Posterior cingulate gyrus (tissue), 11 donors: ENCODE measurements at places on chromosomes 7 and 10.
A peak's percentile ranks its signal among the peaks of the same experiment; 100 is the strongest.

DNA sequence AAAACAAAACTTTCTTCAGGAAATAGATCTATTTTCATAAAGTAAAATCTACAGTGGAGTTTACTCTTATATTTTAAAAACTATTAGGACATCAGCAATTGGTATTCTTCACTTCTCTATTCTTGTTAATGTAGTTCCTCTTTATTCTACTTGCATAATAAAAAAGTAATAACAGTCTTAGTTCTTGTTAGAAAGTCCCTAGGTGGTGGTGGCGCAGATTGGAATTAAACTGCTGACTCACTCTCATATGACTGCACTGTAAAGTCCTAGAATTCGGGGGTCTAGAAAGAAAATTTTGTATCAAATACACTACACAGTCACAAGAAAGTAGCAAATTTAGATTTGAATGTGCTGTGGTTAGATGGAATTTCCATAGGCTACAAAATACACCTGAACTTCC lies 44.6 kb upstream of the TES start:
- no peak for DNase-seq

DNA sequence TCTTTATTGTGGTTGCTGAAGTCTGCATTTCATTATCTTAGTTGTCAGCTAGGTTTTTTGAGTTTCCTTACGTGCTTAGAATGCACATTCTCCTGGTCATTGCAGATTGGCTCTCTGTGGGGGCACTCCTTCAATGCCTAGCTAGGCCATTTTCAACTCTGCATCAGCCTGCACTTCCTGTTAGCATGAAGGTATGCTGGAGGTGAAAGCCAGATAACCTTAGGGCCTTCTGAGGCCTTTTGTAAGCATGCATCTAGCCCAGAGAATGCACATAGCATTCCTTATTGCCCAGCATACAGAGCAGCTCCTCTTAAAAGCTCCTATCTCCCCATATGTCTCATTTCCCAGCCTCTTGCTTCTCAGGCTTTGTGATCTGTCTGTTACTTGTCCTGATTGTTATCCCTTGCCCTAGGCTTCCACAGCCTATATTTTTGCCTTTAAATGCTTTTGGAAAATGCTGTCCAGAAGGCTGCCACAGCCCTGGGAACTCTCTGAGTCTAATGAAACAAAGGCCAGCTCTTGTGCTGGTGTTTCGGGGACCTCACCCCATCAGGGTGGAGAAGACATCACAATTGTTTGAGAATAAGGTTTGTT lies 108.1 kb upstream of the IGFBP3 start:
- no peak for DNase-seq

- no peak for DNase-seq
These were observed 129.8 kb upstream of the JCAD start for GRCh38 chr10:30189238-30189580.

DNA sequence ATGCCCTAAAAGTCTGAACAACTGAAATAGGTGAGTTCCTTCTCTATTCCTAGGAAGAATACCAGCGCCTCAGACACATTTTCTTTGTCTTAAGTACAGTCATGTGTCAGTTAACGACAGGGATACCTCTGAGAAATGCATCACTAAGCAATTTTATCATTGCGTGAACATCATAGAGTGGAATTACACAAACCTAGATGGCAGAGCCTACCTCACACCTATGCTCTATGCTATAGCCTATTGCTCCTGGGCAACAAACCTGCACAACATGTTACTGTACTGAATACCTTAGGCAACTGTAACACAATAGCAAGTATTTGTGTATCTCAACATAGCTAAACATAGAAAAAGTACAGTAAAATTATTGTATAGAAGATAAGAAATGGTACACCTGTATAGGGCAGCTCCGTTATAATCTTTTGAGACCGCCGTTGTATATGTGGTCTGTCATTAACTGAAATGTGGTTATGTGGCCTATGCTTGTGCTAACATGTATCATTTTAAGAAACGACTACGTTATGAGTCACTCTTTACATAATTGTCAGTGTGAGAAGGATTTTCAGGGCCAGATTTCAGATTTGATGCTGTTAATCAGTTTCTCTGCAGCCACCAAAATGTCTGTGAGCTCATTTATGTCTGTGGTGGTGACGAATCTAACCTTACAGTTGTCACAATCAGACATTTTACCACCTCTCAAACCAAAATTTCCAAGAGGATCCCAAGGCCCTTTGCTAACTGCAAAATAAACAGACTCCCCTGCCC lies 66.1 kb upstream of the STK17A start:
- no peak for DNase-seq

DNA sequence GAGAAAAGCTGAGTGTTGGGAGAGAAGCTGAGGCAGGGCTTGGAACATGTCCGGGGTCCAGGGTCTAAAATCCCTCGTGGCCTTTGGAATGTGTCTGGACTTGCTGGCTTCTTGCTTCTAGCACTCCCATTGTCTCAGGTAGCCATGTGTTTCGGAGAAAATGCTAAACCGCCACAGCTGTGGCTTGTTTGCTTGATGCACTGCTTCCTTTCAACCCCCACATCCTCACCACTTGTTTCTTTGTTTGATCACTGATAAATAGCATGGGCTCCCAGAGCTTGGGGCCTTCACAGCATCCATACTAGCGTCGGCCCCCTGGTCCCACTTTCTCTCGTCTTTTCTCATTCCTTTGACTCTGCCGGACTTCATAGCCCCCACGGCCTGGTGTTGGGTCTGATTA lies 102.7 kb downstream of the ANKRD26 start:
- no peak for DNase-seq

GRCh38 chr7:39349452-39350123 lies 216.6 kb upstream of the YAE1 start:
- no peak for DNase-seq

GRCh38 chr10:101452593-101452992 lies 98.6 kb downstream of the BTRC start:
- DNase-seq: no peak

DNA sequence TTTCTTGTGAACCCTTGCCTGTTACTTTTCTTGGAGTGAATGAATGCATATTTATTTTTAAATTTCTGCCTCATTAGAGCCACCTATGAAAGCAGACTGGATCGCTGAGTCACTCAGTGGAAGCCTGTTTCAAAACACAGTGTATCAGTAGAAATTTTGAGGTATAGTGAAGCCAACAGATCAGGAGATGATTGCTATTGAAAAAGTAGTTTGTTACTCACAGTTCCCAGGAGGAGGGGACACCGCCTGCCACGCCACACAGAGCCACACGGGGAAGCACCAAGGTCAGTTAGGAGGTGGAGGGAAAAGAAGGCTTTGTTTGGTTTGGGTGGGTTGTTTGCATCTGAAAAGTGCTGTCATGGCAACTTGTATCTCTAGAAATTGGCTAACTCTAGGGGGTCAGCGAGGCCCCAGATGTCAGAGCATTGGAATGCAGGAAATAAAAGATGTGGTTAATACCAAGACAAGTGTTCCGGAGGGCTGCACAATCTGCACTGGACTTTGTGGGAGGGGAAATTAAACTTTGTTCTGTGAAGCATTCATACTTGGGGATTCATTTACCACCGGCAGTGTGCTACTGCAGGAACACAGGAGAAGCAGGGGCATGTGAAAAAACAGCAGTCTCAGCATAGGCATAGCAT lies 106.4 kb upstream of the SDK1 start:
- no peak for DNase-seq

DNA sequence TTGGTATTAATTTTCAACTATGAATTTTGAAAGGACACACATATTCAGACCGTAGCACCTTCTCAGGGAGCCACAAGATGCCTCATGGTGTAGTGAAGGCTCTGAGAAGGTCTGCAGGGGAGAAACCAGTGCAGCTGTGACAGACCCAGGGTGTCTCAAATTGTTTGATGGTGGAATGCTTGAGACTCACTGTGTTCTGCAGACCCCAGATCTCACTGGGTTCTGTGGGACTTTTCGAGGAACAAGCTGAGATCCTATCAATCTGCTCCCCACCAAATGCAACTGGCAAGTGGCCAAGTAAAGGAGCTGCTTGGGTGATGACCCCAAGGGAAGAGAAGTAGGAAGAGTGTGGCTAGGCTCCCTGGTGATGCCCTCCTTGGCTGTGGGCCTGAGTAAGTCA lies 130.5 kb upstream of the UNC5B start:
- no peak for DNase-seq

DNA sequence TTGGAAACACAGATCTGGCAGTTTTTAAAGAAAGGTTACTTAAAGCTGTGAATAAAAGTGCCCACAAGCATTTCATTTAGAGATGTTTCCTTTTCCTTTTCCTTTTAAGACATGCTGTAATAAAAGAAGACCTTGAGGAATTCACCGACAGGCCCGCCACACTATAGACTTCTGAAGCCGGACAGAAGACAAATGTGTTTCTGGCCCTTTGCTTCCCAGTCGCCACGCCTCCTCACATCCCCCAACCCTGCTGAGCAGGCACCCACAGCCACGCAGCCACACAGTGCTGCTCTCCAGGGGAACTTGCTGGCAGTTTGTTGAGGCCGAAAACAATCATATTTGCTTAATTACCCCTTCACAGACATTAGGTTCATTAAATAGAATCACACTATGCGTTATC lies 83.4 kb downstream of the SLC25A13 start:
- DNase-seq: no peak

DNA sequence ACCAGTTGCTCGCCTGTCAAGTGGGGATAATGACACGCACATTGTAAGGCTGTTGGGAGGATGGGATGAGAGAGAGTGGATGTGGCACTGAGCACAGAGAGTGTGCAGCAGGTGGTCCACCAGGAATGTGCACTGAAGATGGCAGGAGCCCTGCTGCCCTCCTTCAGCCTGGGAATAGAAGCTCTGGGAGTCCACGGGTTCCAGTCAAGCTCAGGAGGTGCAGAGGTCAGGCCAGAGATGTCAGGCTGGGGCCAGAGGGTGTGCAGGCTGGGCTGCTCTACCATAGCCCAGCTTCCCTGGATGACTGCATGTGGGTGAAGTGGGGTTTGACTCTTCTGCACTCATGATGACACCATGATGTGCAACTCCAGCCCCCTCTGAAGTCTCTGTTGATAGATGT lies 58.7 kb downstream of the C10orf120 start:
- DNase-seq: peak; percentile 59

GRCh38 chr7:110386913-110387312 lies 704.0 kb upstream of the LRRN3 start:
- no peak for DNase-seq

DNA sequence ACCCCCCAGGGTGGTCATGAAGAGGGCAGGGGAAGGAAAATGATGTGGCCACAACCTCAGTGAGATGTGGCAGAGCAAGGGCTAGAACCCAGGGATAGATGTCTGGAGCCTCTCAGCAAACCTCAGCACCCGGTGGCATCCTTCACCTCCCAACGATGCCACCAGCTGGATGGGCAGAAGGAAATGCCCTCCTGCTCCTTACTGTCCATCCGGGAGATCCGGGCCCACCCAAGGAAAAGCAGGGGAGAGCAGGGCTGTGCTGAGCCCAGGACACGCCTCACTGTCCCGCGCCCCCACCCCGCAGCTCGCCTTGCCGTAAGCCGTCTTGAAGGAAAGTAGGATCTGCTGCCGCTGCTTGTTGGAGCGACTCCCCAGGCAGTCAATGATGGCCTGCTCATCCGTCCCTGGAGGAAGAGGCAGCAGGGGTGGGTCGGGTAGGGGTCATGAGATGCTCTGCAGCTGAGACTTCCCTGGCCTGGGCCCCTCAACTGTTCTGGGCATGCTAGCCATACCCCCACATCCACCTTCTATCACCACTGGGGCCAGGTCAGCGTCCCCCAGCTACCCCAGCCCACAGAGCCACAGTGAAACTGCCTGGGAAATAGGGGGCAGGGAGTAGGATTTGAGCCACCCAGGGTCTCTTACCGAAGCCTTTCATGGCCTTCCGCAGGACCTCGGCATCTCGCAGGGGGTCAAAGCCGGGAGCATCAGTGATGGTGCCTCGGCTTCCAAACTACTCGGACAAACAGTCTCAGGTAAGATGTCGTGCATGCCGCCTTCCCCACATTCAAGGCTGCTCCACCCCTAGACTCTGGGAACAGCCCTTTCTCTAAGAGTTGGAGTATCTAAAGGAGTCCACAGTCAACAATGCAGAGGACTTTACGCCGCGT lies 34.3 kb downstream of the PLAC9 start:
- no peak for DNase-seq

DNA sequence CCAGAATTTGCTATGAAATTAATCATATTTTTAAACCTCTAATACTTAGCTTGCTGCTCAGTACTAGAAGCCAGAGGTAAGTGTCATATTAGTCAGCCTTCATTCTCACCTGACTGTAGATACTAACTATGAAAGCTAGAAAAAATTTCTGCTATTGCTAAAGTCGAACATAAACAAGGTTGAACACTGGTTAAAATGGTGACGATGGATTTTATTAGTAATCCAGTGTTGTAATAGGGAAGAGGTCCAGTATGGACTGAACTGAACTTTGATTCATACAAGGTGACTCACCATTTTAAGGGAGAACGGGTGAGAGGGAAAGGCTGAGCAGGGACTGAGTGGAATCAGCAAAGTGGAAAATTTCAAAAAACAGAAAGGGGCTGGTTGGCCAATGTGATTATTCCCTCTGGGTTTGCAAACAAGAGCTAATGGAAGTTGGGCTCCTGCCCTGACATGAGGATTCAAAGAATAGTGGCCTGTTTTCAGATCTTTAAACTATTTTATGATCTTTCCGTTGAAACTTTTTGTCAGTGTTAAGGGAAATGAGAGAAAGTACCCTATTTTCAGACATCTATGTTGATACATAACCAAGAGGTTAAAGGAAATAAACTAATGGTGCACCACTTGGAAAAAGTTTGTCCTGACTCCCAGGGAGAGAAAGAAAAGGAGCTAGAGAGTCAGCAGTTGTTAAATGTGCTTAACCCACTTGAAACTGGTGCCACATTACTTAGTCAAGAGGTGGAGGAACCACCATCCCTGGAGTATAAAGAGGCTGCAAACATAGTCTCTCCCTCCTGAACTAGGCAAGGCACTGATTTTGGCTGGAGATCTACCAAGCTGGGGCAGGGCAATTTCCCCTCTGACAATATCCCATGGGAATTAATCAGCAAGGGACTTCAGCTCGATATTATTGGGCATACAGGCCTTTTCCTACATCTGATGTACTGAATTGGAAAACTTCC lies 15.3 kb upstream of the AKR1C1 start:
- no peak for DNase-seq

- DNase-seq: no peak
These were observed 214.0 kb downstream of the MDFIC start for GRCh38 chr7:115135769-115136410.

- peak; percentile 77 for DNase-seq
These were observed 649 bp downstream of the ACTR3B start for GRCh38 chr7:152759949-152760853.

DNA sequence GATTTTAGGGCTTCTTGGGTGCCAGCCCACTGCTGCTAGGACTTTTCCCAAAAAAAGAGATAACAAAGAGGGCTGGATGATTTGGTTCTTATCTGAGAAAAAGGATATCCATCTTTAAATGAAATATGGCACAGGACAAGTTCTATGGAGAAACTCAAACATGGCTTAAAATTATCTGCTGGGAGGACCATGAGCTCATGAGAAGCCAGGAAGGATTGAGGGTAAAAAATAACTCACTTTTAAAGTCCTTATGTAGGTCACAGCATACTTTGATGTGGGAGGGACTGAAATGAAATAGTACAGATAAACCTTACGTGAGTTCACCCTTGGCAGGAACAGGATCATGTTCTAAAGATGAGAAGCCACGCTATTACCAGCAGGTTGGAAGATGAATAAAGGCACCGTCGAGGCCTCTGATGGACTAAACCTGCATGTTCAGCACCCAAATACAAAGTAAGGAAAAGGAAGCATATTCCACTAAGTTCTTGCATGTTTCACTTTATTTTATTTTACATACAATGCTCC lies 369.2 kb upstream of the KLF6 start:
- DNase-seq: no peak

GRCh38 chr7:64863021-64863420 lies 40.1 kb upstream of the ZNF273 start:
- no peak for DNase-seq

GRCh38 chr7:29337546-29338116 lies 143.1 kb downstream of the CHN2 start:
- DNase-seq: no peak

GRCh38 chr10:73837072-73837471 lies 25.7 kb upstream of the NDST2 start:
- DNase-seq: peak; percentile 66
